Stimulated activated CD4-positive, alpha-beta T cell treated with anti-CD3 and anti-CD28 coated beads, Interleukin-12 subunit alpha, Interleukin-12 subunit beta, amount 100 ng/mL, for 48 hours (primary cell): ENCODE measurements at places on chromosomes 5 and 9.

DNA sequence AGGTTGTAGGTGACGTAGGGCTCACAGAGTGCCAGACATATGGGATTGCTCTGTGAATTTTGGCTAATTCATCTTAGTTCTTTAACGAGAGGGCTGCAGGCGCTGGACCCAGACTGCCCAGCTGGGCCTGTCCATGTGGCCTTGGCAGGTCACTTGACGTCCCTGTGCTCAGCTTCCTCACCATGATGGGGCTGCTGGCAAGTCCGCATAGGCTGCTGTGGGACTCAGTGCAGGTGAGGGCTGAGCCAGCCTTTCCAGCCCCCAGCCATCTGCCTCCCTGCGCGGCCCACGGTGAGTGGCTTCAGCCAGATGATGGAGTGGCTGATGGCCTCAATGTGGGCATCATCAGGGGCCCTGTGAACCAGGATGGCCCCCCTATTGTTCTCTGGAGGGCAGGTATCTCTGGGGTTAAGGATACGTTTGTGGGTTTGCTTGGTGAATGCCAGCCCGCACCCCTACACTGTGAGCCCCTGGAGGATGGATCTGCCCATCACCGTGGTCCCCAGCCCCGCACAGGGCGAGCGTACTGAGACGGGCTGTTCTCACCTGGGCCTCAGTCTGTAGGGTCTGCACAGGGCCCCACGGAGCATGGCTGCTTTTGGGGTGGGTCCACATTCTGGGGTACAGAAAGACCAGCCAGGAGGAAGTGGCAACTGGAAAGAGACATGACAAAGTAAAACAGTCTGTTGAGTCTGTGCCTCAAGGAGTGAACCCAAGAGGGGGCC is 3.7 kb downstream of the CARD19 start:
- no peak for DNase-seq

DNA sequence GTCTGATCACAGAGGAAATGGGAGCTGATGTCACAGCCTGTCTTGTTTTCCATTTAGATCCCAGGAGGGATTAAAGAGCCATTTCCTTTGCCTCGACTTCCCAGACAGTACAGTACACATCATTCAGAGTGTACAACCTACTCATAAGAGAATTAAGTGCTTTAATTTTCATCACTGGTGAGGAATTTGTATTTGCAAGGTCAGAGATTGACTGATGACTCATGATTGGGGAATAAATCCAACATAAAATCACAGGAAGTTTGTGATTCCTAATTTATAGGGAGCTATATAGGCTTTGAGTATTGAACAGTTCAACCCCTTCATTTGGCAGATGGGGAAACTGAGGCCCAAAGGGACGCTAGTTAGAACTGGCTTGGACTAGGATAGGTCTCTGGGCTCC is 4.1 kb upstream of the TOMM5 start:
- DNase-seq, result no peak

GRCh38 chr5:67639313-67639712 is 442.7 kb upstream of the CD180 start:
- no peak for DNase-seq

GRCh38 chr5:67401172-67401571 is 204.6 kb upstream of the CD180 start:
- no peak for DNase-seq

- no peak for DNase-seq
These were observed 233.3 kb upstream of the GRAMD2B start for GRCh38 chr5:126189862-126190261.
